ENCODE measurements at places on chromosomes 2 and 18.
A peak's percentile ranks its signal among the peaks of the same experiment; 100 is the strongest.

- DNase-seq, result no peak
These were observed 65.2 kb downstream of the LDLRAD4 start for GRCh38 chr18:13283746-13284145.

- DNase-seq, result no peak
These were observed 6.9 kb upstream of the TEX261 start for GRCh38 chr2:71001592-71001927.

DNA sequence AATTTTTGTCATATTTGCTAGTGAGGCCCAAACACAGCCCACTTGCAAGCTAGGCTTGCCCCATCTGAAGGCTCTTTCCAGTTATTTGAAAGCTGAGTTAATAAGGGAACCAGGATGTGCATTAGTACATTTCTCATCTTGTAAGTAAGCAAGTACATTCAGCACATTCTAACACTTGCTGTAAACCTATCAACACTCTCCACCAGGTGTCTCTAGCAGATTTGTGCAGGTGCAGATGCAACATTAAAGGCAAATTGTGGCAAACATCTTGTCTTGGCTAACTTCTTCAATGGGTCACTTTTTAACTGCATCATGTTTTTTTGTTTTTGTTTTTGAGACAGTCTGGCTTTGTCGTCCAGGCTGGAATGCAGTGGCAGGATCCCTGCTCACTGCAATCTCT lies 25.3 kb upstream of the MFSD6 start:
- DNase-seq, result peak; percentile 52

- no peak for DNase-seq
These were observed 56.6 kb downstream of the CTDP1 start for GRCh38 chr18:79736230-79736629.

DNA sequence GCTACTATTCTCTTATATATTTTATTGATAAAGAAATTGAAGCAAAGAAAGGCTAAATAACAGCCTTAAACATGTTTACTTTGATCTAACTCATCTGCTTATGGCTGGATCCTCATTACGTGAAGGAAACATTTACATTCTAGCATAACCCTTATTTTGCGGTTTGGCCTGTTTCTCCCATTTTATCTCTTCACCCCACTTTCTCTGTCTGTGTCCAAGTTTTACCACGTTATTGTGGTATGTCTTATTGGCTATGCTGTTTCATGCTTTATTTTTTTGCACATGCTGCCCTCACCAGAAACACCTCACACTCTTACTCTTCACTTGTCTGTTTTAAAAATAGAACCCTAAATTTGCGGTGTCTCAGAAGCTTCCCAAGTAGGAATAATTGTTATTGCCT lies 78.5 kb downstream of the RPIA start:
- no peak for DNase-seq

DNA sequence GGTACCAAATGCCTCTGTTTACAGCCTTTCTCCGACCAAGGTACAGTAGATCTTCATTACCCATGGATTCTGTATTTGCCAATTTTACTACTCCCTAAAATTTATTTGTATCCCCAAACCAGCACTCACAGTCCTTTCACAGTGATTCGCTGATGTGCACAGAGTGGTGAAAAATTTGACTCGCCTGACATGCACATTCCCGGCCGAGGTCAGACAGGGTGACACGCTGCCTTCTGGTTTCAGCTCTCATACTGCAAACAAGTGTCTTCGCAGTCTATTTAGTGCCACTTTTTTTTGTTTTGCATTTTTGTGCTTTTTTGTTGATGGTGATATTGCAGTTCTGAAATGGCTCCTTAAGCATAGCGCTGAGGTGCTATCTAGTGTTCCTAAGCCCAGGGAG lies 71.0 kb downstream of the MAPK4 start:
- DNase-seq, result no peak

- peak; percentile 62 for DNase-seq
These were observed 52.0 kb upstream of the CALCRL start for GRCh38 chr2:187499941-187500532.

- DNase-seq, result no peak
These were observed 103.2 kb downstream of the PIEZO2 start for GRCh38 chr18:11046140-11046539.

DNA sequence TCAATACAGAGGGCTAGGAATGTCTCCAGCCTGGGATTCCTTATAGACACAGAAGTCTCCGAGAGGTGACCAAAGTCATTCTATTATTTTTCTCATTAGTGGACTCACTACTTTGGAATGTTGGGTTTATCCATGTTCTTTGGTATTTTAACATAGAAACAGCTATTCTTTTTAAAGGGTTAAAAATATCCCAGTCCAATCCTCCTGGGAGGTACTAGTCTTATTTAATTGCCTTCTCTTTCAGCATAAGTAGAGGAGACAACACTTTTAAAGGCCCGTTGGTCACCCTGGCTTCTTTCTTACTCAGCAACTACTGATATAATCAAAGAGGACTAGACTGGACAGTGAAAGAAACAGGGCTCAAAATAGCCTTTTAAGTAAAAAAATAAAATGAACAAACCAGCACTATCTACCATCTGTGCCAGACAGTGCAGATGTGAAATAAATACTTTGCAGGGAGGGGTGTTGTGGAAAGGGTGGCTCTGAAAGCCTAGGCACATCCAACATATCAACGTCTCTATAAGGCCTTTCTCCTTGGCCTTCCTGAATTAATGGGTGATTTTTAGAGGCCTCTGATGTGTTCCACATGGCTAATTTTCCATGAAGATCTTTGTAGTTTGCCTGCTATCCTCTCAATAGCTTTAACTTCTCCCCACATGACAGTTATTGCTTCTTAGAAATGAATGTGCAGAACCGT lies 334.4 kb upstream of the THUMPD2 start:
- DNase-seq, result peak; percentile 16

DNA sequence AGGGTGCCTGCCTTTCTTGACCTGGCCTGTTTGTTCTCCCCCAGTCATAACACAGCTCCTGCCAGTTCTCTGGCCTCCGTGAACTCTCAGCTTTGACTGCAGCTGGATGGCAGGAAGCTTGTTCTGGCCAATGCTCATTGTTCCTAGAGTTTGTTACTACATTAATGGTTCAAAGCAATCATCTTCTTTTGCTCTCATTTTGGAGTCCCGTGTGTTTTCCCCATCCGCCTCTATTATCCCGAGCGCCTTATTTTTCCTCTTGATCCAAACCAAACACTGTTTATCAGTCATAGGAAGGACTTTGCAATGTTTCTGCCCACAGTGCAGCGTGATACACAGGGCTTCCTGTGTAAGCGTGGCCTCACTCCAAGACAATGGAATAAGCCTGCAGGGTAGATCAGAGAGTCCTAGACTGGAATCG lies 184.3 kb upstream of the APCDD1 start:
- no peak for DNase-seq

DNA sequence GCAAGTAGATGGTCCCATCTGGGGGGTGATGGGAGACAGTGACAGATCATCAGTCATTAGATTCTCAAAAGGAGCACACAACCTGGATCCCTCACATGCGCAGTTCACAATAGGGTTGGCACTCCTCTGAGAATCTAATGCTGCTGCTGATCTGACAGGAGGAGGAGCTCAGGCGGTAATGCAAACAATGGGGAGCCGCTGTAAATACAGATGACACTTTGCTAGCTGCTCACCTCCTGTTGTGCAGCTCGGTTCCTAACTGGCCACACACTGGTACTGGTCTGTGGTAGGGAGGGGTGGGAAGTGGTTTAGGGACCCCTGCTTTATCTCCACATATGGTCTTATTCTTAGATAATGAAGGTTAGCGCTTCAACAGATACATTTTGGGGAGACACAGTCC lies 506.6 kb downstream of the PLCL1 start:
- DNase-seq, result no peak

DNA sequence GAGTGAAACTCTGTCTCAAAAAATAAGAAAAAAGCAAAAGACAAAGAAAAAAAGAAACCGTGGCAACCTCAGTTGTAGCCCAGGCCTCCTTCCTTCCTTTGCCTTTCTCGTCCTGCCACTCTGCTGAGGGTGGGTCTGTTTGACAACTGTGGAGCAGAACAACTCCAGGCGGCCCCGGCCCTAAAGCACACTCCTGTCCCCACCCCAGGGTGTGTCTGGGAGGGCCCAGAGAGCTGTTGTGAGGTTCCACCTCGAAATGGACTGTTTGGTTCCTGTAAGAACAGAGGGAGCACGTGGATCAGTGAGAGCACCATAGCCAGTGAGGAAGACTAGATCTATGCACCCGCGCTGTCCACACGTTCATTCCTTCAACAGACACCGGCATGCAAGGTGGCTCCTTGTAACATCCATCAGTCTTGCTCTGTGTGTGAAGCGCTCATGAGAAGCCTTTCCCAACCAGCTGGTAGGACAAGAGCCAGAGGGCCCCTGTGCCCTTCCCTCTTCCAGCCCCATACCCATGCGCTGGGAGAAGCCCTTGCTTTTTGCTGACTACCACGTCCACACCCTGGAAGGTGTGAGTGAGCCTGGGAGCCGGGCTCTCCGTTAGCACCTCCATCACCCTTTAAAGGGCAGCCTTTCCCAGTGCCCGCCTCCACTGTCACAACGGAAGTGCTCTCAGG lies 61.6 kb downstream of the SOWAHC start:
- DNase-seq, result no peak

DNA sequence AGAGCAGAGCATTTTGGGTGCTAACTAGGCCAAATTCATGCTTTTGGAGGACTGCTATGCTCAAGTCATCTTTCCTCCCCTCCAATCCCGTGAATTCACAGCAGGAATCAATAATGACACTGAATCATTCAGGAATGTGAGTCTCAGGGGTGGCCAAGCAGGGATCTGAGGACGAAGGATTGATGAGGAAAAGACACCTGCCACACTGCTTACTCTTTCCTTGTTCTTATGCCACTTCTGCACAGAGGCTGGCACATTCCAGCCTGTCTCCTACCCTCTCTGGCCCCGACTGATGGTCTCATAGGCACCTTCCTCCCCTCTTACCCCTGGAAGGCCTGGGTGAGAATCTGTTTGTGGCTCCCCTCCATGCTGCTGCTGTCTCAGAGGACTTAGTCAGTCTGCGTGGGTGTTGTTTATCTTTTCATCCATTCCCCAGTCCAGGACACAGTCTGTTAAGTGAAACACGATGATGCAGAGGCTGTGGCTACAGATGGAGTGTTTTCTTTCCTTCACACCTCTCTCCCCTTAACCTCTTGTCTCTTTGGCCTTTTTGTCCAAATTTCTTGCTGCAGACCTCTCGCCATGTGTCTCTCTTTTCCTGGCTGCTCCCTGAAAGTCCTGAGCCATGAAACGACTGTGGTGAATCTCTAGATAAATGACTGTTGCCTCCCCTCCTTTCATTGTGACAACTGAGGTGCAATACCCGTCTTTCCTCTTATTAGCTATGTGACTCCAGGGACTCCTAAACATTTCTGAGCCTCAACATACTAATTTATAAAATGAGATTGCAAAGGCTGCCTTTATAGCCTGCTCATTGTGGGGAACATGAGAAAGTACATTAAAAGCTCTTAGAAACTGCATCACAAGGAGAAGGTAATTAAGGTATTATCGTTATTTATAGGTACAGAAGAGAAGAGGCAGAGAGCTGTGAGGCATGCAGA lies 86.9 kb downstream of the RDH14 start:
- DNase-seq, result no peak

- DNase-seq, result no peak
These were observed 13.8 kb downstream of the RFTN2 start for GRCh38 chr2:197661626-197662025.

DNA sequence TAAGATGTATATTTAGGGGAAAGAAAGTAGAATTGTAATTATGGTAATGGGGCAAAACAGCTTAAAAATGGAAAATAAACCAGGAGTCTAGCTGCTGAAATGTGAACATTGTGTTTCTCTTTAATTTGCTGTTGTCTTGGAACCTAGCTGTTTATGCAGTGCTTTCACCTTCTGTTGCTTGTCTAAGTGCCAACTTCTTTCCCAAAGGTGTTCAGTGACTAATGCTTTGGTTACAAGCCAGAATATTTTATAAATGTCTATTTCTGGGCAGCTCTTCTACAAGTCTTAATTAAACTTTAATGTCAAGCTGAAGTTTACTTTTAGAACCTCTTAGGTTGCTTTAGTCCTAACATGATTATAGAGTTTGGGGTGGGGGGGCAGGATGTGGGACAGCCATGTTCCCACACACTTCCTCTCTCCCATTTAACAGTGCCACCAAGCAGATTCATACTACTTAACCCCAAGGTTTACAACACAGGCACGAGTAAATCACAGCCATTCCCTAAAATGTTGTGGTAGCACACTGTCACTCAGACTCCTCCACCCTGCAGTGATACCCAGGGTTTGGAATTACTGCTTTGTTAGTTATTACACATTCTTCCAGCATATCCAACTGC lies 60.6 kb downstream of the ITGA4 start:
- DNase-seq, result no peak

DNA sequence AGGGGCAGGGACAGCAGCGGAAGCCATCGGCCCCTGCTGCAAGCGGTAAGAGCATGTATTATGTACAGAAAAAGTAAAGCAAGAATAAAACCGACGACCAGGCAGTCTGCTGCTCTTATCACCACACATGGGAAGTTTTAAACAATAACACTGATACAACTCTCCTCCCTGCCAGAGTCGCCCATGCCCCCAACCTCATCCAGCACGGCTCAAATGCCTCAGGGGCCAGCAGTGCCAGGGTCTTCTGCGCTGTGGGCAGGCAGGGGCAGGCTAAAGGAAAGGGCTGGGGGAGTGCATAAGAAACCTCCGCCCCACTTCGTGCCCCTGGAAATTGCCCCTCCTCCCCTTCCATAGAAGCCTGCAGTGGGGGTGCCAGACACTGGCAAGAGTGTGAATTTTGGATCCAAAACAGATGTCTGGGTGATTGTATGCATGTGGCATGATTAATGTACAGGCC lies 10.1 kb downstream of the TEX51 start:
- no peak for DNase-seq

DNA sequence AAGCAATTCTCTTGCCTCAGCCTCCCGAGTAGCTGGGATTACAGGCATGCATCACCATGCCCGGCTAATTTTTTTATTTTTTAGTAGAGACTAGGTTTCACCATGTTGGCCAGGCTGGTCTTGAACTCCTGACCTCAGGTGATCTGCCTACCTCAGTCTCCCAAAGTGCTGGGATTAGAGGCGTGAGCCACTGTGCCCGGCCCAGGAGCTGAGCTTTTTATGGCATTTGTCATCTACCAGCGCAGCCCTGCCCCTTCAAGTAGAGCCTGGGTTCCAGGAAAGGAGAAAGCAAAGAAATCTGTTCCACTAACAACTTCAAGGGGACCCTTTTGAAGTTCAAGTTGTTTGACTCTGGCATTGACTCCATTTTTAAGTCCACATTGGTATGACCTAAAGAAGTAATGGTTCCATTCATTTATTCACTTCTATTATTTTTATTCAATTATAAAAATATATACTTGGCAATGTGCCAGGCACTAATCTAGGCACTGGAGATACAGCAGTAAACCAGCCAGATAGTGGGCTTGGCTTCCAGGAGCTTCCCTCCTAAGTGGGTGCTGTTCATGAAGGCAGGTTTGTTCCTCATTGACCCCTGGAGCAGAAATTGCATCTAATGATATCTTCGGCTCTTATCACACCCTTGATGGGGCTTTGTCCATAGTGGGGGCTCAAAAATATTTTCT lies 8.0 kb upstream of the SFTPB start:
- DNase-seq, result no peak

DNA sequence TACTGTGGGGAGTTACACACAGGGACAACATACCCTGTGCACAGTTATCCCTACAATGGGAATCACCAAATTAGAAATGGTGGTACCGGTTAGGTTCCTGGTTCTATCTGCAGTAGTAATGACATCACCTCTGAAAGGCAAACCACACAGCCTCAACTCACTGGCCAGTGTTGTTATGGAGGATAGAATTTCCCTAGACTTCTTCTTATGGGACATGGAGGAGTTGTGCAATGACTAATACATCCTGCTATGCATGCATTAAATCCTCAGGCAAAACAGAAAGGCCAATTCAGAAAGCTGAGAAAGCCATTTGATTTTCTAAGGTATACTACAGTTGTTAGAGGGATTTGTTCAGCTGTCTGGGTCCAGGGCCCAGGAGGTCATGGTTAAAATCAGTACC lies 439.3 kb downstream of the TMX3 start:
- no peak for DNase-seq

Measured in SK-N-DZ (cell line).